RCC 7860 (cell line): ENCODE measurements at places on chromosomes 7 and 10.

DNA sequence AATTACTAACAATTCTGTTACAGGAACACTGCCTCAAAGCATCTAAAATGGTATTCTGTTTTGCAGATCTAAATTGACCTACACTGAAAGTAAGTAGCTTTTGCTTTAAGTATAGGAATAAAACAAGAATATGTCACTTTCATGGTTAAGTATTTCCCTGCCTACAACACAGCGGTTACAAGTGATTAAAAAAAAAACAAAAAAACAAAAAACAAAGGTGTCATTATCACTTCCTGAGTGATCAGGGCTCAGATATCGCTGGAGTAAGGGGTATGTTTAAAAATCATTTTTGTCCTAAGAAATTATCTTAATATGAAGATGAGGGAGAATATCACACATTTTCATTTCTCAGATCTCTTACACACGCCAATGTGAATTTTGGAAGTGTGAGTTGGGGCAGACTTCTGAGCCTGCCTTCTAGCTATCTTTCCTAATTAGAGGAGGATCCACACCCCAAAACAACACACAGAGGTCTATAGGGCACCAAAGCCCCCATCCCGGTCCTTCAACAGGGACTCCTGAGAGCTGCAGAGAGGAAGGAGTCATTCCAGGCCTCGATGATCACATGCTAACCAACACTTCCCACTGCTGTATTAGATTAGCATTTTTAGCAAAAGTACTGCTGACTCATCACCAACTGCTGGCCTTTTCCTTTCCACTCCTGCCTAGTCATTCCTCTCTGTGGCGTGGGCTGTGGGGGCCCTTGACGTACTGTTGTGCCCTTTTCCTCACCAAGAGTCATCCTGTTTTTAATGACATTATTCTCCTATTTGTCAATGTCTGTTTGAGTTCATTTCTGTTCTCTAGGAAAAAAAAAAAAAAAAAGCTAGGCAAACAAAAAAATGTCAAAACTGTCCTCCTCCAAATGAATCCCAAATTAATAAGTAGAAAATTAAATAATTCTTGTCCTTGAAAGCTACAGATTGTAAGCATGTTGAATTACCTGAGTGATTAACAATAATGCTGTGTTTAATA, 31.2 kb downstream of the PRTFDC1 start:
- peak; percentile 93 for DNase-seq

GRCh38 chr10:31584876-31585275, 265.9 kb downstream of the ZEB1 start:
- no peak for DNase-seq

DNA sequence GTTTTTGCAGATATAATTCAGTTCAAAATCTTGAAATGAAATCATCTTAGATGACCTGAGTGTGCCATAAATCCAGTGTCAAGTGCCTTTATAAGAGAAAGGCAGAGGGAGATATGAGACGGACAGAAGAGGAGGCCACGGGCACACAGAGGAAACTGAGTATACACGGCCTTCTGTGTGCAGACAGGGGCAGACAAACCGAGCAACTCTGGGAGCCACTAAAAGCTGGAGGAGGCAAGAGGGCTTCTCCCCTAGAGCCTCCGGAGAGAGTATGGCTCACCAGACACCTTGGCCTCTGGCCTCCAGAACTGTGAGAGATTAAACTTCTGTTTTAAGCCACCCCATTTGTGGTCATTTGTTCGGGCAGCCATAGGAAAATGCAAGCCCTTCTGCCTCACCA, 12.6 kb downstream of the TSPAN15 start:
- no peak for DNase-seq

DNA sequence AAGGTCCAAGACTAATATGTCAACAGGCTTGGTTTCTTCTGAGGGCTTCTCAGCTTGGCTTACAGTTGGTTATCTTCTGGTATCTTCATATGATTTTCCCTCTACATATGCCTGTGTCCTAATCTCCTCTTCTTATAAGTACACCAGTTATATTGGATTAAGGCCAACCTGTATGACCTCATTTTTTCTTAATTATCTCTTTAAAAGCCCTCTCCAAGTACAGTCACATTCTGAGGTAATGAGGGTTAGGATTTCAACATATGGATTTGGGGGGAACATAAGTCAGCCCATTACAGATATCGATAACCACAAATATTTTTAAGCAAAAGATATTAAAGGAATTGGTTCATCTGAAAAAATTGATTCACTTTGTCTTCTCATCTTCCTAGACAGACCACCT, 49.2 kb downstream of the IQUB start:
- no peak for DNase-seq

DNA sequence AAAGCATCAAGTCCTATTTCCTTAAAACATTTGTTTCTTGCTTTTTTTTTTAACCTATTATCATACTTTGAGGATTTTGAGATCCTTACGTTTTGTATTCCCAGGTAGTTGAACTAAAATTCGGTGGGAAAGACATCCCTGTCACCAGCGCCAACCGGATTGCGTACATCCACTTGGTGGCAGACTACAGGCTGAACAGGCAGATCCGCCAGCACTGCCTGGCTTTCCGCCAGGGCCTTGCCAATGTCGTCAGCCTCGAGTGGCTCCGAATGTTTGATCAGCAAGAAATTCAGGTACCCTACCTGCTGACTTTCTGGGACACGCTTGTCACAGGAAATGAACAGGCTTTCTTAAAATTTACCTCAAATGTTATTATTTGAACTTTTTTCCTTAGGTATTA, 83.0 kb upstream of the DNAJB6 start:
- no peak for DNase-seq

GRCh38 chr7:99191869-99192596, 15.9 kb downstream of the KPNA7 start:
- DNase-seq, result no peak

DNA sequence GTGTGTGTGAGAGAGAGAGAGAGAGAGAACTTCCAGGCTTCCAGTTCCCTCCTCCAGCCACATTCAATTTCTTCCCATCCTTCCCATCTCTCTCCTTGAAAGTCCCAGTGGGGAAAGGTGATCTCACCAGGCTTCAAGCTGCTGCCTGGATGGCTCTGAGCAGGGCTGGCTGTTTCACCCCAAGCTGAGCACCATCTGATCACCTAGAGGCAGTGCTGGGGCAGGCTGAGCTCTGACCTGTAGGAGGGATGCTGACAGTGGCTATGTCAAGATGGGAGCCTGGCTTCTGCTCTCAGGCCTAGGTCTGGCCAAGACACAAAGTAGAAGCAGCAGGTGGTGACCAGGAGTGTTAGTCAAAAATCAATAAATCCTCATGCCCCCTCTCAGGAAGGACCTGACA, 370.8 kb downstream of the PLXNA4 start:
- no peak for DNase-seq

DNA sequence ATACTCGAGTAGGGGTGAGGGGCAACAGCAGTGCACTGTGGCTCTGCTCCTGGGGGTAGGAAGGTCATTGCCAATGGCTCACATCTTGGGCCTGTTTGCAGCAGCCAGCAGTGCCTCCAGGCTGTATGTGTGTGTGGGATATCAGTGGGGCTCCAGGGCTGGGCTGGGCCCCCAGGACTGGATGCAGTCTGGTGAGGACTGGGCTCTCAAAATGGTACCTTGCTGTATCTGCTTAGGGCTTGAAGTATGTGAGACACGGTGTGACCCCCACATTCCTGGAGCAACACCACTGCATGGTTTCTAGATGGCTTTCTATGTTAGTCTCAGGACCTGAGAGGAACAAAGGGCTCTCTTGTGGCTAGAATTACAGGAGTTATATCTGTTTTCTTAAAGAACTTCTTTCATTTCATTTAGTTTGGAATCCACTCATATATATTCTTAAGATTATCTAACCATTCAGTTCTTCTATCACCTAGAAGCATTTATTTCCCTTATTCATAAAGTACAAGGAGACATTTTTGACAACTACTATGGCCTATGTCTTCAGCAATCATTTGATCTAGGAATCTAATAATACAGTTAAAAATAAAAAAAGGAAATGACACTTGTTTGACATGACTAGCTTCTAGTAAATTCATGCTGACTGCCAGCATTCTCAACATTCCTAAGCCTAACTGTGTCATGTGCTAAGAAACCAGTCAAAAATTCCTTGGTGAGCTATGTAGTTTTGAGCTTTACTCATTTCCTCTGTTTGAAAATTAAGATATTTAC, 443.2 kb upstream of the SEMA3A start:
- DNase-seq, result peak; percentile 93

DNA sequence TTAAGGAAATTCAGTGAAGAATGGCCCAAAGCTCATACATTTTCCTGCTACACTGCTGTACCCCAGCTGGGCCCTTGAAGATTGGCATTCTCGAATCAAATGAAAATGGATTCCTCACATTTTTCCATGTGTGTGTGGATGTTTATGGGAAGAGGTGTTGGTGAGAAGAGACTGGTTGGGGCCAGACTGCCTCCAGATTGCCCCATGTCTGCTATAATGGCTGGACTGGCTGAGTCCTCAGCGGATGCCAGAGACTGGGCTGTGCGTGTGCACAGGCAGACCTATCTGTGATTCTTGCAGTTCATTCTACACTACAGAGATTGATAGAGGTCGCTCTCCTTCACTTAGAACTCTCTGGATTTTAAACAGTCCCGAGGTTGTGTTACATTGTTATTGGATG, 183.6 kb upstream of the GDF10 start:
- no peak for DNase-seq

DNA sequence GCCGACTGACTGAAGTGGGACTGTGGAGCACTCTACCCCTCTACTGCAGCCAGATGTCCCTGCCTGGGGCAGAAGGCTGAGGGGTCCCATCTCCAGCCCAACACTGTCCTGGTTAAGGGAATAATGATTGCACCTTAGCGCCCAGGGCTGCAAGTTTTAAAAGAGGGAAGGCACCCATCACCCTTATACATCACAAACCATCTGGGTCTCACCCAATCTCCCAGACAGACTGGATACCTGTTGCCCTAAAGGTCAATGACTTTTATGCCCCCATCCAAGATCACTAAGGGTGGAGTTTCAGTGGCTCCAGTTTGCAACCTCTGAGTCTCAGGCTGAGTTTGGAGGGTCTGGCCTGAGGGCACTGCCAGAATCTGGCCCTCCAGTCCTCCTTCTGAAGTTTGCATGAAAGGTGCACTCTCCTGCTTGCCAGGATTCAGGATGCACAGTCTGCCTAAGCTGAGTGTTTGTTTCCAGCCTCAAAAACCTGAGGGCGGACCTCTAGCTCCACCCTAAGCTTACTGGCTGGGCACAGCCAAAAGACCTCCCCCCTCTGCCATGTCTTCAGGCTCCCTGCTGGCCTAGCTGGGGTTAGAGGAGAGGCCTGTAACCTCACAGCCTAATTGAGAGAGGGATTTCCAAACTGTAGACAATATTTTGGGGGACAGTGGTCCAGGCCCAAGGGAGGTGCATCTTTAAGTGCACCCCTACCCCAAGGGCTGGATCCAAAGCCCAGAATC, 2.5 kb upstream of the EMX2 start:
- DNase-seq, result no peak

- DNase-seq, result no peak
Observed at GRCh38 chr7:361680-362401, 71.9 kb downstream of the FOXL3 start.

- DNase-seq, result no peak
Observed at GRCh38 chr7:36863901-36864701, 139.8 kb upstream of the AOAH start.

DNA sequence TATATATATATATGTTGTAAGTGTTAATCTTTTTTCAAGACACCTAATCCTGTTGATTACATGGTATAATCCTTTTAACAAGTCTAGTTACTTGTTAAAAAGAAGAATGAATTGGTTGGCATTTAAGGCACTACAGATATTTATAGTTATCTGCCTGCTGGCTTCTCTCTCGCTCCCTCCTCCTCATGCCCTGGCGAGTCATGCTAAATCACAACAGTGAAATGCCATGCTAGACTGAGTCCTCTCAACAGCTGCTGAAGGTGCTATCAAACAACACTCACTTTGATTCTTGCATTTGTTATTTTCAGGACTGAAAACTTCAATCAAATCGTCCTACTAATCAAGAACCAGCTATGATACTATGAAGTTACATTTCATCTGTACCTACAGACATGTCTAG, 15.4 kb downstream of the NRAP start:
- DNase-seq, result no peak

GRCh38 chr7:40979296-40979695, 723.6 kb downstream of the INHBA start:
- DNase-seq, result no peak

DNA sequence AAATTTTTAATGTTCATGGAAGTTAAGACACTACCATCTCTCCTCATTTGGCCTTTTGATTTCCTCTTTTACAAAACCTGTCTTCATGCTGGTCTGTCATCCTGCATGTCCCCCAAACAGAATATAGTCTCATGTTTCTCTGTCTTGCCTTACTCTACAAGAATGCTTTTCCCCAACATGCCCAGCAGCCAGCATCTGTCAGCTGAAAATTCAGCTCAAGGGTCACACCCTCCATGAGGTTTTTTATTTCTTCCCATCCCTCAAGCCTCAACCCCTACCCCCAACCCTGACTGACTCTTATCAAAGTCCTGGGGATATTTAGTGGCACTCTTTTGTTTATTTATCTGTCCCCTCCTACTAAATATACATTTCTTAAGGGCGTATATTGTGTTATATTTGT, 202.0 kb downstream of the ANK3 start:
- DNase-seq, result no peak

- no peak for DNase-seq
Observed at GRCh38 chr10:48236199-48236621, 38.3 kb downstream of the FRMPD2 start.

DNA sequence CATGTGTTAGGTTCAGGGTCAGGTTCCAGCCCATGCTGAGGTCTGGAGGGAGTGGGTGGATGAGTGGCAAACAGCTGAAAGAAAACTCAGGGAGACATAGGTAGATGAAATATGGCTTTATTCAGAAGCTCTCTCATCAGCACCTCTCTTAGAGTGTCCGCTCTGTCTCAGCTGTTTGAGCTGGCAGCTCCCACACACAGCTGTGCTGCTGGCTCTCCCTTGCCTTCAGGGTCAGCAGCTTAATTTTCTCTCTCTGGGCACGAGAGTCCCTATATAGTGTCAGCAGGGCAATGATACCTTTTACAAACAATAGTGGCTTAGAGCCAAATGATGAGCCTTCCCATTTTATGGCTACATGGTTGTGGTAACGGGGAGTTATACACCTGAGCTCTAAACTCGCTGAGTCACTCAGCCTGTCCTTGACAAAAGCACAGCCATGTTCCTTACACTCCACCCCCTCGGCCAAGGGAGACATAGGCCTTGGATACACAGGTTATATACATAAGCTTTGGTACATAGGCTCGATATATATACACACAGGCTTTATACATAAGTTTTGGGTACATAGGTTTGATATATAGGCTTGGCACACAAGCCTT, 10.4 kb downstream of the RNF133 start:
- DNase-seq, result no peak

GRCh38 chr10:95792874-95793285, 36.9 kb downstream of the ENTPD1 start:
- DNase-seq, result no peak

- DNase-seq, result no peak
Observed at GRCh38 chr10:118383699-118384098, 41.6 kb upstream of the FAM204A start.
